ENCODE measurements at places on chromosomes 5 and 9.

DNA sequence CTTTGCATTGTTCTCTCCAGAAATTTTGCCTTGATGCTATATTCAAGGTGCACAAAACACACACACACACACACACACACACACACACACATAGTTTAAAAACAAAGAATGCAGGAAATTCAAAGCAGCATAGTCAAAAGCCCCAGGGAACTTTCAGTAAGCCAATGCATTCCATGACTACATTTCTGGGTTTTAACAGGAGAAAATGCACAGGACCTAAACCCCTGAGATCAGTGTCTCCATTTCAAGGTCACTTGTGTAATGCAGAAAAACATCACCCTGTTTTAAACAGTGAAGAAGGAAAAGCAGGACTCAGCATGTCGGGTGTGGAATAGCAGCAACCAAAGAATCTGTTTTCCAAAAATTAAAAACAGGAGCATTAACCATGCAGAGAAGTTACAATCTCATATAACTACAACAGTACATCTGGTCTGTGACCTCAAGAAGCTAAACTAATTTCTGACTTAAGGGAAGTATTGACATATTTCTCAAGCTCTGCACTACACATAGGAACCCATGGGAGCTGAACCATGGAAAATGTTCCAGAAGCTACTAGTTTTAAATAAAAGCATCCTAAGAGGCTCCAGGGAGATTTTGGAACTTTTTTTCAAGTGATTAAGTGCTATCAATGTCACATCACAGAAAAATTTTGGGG is 296.7 kb downstream of the HINT1 start:
- DNase-seq, result no peak

- DNase-seq, result no peak
These were observed 177.2 kb upstream of the POC5 start for GRCh38 chr5:75894482-75894881.

GRCh38 chr9:73050065-73050816 is 97.4 kb upstream of the ALDH1A1 start:
- DNase-seq, result no peak

DNA sequence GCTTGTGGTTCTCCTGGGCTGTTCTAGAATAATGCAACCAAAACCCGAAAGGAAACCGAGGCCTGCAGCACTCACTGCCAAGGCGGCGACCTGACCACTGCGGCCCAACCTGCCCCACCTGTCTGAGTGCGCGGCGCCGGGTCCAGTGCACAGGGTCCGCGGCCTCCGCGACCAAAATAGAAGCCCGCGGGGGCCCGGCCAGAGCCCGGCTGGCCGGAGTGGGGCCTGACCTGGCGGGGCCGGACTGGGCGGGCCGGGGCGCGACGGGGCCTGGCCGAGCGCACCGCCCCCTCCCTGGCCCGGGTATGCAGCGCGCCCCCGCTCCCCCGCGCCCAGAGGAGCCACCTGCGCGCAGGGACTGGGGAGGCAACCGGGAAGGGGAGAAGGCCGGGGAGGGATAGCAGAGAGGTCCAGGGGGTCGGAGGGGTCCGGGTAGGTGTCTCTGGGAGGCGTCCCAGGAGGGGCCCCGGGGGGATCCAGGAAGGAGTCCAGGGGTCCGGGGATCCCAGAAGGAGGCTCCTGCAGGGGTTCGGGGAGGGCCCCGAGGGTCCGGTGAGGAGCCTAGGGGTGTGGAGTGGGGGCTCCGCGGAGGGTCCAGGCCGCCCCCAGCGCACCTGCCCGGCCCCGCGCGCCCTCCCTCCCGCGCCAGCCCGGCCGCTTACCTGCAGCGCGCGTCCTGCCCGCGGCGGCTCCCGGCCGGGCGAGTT is 503 bp downstream of the SEMA4D start:
- no peak for DNase-seq

- DNase-seq, result no peak
These were observed 51.4 kb downstream of the COL23A1 start for GRCh38 chr5:178538741-178539229.

DNA sequence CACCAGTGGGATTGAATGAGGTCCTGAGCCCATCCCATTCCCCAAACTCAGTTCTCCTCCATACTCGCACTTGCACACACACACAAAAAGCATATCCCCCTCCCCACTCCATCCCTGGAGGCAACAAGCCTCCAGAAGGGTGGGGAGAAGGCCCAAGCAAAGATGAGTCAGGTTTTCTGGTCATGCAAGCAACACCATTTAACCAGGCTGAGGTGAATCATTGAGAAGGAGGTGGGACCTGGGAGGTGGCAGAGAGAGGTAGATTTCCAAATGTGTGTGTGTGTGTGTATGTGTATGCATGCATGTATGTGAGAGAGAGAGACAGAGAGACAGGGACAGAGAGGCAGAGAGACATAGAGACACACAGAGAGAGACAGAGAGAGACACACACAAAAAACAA is 185.2 kb upstream of the TRIM32 start:
- no peak for DNase-seq
